ENCODE measurements at places on chromosomes 4 and X.
A peak's percentile ranks its signal among the peaks of the same experiment; 100 is the strongest.

- DNase-seq = no peak
These were observed 27.3 kb upstream of the FBXW7 start for GRCh38 chr4:152563209-152563608.

GRCh38 chrX:153700967-153701366 lies 13.2 kb downstream of the SLC6A8 start:
- no peak for DNase-seq

GRCh38 chr4:107837776-107838618 lies 13.3 kb downstream of the SGMS2 start:
- no peak for DNase-seq

GRCh38 chrX:23745786-23746185 lies 2.7 kb upstream of the ACOT9 start:
- DNase-seq = no peak

DNA sequence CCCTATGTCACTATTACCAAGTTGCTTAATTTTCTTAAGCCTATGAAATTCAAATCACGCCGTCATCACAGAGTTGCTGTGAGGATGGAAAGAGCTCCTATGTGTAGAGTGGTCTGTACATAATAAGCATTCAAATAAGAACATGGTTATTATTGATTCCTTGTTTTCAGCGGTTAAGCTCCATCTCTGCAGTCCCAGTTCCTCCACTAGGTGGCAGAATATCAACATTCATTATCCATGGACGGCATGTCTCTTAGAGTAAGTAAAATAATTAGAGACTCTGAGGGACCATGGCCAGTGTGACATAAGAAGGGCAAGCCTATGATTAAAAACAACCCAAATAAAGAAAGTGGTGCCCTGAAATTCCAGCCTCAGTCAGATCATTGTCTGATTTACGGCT lies 132.5 kb upstream of the NHS start:
- DNase-seq = no peak

DNA sequence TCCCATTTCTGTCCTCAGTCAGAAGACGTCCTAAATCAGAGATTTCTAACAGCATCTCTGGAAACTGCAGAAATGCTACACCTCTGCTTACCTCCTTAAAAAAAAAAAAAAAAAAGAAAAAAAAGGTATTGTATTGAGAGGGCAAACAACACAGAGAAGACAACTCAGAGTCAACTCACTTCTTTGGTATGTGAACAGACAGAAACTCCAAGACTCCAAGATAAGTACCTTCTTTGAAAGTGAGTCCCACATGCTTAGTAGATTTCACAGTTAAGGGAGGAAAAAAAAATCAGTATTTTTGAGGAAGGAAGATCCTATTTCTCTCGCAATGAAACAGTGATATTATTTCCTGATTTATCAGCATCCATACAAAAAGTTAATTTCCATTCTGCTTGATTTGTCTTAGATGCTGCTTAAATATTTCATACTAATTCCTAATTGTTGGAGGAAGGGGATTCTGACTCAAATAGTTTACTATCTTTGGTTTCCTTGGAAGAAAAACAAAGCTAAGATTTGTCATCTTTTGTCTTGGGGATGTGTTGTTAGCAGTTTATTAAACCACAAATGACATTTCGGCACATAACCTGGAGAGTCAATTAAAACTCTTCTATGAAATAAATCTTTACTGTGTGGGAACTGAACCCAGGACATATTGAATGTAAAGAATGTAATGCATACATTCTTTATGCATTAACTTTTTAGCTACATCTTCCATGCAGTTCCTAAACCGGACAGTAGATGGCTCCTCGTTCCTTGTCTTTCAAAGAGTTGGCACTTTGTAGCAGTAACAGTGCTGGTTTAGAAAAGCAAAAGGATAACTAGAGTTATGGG lies 4.7 kb downstream of the RASGEF1B start:
- no peak for DNase-seq

- no peak for DNase-seq
These were observed 59.9 kb upstream of the FAM241A start for GRCh38 chr4:112085156-112086035.

DNA sequence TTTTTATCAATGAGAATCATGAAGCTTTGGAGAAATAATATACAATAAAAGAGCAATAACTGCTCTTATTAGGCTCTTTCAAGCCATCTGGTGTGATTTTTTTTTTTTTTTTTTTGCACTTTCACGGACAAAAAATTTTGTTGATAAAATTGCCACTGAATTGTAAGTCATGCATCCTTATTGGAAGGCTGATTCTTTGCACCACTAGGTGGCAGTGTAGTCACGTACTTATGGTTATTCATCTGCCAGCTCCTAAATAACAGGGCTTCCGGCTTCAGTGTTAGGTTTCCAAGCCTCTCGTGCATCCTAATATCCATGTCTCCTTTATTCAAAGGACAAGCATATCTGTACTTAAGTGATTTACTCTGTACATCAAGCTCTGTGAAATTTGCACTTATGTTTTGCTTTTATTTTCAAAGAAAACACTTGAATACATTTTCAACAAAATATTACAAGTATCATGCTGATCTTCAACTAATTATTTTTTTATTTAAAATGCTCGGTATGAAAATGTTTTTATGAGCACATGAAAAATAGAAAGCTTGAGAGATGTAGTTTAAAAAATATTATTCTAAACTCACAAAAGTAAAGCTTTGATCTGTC lies 1578.3 kb upstream of the TENM3 start:
- DNase-seq = no peak

GRCh38 chr4:8352368-8353157 lies 83.0 kb downstream of the HTRA3 start:
- peak; percentile 78 for DNase-seq

DNA sequence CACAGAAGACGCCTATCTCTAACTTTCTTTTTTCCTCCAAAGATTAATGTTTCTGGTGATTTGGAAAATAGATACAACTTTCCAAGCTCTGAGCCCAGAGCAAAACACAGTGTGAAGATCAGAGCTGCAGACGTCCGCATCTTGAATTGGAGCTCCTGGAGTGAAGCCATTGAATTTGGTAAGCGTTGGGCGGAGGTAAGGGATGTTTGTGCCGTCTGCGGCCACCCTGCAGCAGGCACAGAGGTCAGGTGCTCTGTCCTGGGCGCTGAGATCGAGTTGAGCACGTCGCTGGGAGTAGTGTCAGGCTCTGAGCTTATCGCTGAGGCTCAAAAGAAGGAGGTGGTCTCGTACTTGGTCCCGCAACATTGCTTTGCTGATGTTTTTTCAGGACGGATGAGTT lies 31.8 kb downstream of the CSF2RA start:
- no peak for DNase-seq

DNA sequence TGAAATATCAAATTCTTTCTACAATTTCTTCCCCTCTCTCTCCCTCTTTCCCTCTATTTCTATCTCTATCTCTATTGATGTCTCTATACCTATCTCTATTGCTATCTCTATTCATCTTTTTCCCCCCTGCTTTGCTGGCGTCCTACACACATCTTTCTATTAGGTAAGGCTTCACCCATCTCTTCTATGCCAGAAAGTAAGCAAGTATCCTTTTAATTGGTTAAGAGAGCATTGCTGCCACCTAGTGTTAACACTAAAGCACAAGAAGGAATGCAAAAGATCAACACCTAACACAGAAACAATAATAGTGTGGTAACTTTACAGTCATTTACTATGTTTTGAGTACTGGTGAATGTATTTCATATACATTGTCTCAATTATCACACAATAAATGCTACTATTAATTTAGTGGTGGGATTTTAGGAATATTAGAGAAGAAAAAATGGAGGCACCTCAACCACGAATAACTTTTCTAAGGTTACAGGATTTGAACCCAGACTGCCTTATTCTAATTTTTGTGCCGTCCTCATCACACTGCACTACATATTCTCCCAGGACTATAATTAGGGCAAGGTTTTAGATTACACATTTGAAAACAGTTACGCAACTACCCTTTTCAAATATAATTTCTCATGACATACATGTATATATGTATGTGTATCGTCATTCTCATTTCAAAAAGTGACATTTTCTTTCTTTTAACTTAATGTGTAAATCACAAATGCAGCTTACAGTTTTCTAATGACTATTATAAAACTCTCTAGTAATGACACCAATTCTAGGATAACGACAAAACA lies 3.7 kb upstream of the C4orf36 start:
- DNase-seq = no peak

DNA sequence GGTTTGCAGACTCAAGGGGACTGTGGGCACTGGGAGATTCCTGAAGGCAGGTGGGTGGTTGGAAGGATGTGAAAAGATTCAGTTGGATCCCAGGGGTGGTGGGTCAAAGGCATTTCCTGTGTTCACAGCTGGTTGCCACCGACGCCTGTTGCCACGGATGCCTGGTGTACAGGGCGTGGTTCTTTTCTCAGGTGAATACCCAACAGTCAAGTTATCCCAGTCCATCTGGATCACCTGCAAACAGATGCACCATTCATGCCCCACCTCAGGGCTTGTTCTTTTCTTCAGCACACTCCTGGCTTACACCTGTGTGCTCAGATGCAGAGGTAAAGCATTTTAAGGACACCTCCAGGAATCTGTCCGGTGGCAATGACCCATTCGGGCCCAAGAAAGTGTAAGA lies 55.8 kb upstream of the SHOX start:
- DNase-seq = no peak

DNA sequence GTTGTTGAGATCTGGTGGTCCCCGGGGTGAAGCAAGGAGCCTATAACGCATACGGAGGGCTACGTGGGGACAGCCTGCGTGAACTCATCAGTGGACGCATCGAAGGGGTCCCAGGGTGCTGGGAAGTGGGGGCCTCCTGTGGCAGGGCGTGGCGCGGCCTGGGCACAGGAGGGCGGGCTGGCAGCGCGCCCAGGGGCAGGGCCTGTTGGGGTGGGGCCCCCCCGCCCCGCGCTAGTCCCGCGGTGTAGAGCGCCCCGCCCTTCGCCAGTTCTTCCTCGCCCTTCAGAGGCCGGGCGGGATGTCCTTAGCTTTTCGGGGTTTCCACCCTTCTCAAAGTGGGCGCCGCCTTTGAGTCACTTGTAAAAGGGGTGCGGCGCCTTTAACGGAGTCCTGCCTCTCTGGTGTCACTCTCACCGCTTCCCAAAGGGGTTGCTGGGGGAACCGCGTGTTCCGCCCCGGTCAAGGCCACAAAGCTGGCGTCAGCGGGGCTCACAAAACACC lies 632 bp downstream of the PLP2 start:
- no peak for DNase-seq

- no peak for DNase-seq
These were observed 18.1 kb downstream of the LGI2 start for GRCh38 chr4:25012655-25013054.

GRCh38 chr4:164753873-164754488 lies at the start of gene SMIM31:
Gene SMIM31, plus strand, starts transcription at chr4:164754131. Its CDS starts 16,313 bp downstream, at chr4:164770444.
- no peak for DNase-seq

DNA sequence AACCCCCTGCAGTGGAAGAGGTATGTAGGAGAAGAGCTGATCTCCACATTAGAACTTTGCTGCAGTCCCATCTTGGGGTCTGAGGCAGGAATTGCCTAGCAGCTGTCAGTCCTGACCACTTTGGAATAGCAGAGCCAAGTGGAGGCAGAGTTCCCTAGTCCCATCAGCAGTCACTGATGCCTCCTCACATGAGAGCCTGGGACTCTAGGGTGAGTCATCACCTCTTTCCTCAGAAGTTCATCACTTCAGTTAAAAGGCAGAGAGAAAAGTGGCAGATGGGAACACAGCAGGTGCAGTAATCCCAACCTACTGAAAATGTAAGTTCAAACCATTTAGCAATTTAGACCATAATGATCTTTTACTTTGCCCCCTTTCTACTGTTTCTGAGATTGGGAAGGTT lies 73.9 kb upstream of the MED14 start:
- DNase-seq = no peak

GRCh38 chrX:70033348-70034051 lies 16.2 kb downstream of the AWAT2 start:
- DNase-seq = no peak

GRCh38 chrX:2283111-2283859 lies 217.5 kb downstream of the DHRSX start:
- no peak for DNase-seq

- DNase-seq = no peak
These were observed 36.4 kb upstream of the GPR174 start for GRCh38 chrX:79107891-79108718.

DNA sequence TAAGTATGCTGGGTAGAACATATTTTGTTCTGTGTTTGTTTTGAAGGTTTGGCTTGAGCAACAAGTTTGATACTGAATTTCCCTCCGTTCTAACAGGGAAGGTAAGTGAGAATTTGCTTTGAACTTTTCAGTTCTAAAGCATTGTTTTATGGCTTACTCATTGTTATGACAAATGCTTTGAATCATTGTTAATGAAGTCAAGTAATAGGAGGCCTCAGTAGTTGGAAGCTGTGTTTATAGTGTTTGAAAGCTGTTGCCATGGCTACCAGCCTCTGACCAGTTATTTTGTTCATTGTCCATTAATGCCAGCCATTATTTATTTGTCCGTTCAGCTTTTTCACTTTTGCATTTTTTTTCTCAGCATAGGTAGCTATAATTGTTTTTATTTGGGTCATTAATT lies 14.4 kb downstream of the CHIC1 start:
- no peak for DNase-seq

DNA sequence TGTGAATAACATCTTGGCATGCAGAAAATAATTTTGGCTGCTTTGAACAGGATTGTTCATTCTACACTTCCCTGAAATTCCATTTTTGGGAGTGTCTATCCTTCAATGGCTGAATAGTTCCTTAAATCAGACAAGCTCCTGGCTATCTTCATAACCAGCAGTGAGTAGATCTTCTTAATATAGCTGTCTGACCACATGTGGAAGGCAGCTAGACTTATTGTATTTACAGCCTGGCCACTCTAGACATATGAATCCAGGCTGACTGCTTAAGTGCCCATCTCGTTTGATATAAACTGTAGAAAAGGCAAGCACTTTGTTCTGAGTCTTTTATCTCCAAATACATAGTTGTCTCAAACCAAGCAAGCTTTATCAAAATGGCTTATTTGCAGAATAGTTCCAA lies 40.0 kb downstream of the PWWP3B start:
- DNase-seq = no peak

- no peak for DNase-seq
These were observed 2.7 kb downstream of the PDLIM5 start for GRCh38 chr4:94454405-94454804.

DNA sequence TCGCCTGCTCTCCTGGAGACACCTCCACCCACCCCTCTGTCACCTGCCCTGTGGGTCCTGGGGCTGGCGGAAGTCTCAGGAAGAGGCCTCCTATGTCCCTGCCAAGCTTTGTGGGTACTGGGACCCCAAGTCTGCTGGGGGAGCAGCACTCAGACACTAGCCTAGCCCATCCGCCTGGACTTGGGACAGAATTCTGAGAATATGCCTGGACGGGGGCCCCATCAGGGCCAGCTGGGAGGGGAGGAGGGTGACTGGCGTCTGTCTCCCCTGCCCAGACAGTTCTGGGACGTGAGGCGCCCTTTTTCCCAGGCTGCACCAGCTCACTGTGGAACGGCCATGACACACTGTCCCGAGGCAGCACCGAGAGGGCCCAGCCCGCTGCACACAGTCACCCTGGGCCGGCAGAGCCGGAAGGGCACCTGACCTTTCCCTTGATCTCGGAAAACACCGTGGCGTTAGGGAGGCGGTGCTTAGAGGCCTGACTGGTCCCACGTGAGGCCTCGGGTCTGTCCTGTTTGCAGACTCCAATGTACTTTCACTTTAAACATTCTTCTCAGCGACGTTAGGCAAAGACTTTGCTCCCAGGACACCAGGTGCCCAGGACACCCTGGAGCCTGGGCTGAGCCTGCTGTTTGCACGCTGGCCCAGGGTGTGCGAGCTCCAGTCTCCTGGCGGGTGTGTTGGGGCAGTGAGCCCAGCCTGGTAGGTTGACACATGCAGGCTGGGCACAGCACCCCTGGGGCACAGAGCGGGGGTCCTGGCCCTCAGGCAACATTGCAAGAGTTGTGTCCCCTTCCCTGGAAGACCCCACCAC lies 700 bp downstream of the SLC26A1 start:
- no peak for DNase-seq

- no peak for DNase-seq
These were observed 191.0 kb downstream of the EVC2 start for GRCh38 chr4:5517372-5517771.

All from chondrocyte (in vitro differentiated cells).